NCI-H1436 (cell line): ENCODE measurements at places on chromosomes 2 and 18.

GRCh38 chr2:70094171-70094977, 7.1 kb downstream of the PCBP1 start:
- DNase-seq, result no peak

GRCh38 chr18:22355069-22355468, 62.6 kb downstream of the CTAGE1 start:
- no peak for DNase-seq

- no peak for DNase-seq
Measured at GRCh38 chr18:25517881-25518715, 166.1 kb upstream of the ZNF521 start.

DNA sequence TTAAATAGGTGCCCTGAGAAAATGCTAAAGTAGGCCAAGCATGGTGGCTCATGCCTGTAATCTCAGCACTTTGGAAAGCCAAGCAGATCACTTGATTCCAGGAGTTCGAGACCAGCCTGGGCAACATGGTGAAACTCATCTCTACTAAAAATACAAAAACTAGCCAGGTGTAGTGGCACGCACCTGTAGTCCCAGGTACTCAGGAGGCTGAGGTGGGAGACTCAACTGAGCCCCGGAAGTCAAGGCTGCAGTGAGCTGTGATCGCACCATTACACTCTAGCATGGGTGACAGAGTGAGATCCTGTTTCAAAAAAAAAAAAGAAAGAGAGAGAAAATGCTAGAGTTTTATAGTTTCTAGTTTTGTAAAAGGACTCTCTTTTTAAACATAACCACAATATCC, 12.0 kb downstream of the ANKRD44 start:
- no peak for DNase-seq

- DNase-seq, result no peak
Measured at GRCh38 chr2:129760669-129761068, 218.8 kb upstream of the RAB6C start.

- no peak for DNase-seq
Measured at GRCh38 chr18:9530226-9531009, 55.1 kb downstream of the RALBP1 start.

DNA sequence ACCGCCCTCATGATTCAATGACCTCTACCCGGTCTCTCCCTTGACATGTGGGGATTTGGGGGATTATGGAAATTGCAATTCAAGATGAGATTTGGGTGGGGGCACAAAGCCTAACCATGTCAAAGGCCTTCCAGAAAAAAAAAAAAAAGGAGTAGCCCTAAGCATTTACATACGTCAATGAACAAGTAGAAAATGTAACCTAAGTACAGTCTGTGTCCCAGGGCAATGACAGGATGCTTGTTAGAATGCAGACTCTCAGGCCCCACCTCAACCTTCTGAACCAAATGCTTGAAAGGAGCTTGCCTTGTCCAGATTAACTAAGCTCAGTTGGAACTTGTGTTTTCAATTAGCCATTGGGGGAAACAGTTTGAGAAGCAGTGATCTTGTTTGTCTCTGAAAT, 802.1 kb downstream of the CPS1 start:
- no peak for DNase-seq

GRCh38 chr2:160269365-160269764, 69.3 kb upstream of the ITGB6 start:
- no peak for DNase-seq

DNA sequence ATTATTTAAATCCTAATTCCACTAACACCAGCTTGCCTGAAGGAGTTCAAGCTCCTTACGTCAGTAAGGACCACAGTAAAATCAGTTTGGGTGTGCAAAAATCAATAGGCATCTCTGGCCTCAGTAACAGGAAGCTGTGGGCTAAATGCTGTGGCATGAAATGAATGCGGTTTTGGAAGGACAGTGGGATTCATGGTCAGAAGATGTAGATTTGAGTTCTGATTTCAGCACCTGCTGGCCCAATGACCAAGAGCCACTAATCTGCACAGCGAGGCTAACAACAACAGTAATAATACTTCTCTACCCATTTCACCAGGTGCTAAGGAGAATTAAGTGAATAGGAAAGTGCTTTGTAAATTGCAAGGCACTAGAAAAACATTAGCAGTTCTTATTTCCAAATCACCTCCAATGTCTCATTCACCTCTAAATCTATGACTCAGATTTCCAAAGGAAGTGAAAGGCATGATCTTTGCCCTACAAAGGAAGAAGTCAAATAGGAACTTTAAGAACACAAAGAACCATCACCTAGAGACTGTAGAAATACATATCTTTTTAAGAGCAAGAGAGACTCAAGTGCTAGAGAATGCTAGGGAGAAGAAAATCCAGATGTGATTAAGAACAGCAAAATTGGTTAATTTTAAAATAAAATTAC, 172.6 kb downstream of the ANKRD44 start:
- no peak for DNase-seq

DNA sequence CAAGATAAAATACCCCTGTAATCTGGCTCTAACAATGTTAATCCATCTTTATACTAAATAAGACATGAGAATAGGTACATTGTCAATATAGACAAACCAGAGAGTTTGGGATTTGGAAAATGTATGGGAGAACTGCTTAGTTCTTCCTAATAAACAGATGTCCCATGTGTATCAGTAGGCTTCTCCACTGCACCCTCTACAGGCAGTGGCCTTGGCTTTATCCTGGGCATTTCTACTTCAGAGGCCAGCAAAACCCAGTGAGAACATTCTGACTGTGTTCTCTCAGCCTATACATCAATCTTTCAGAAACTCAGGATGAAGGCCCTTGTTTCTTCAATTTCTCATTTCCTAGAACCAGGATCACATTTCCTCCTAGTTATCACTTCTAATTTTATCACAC, 1167.5 kb upstream of the ACVR2A start:
- no peak for DNase-seq

- no peak for DNase-seq
Measured at GRCh38 chr2:14255135-14255820, 377.2 kb upstream of the LRATD1 start.
